H1 (cell line): ENCODE measurements at places on chromosomes 4 and X.
A peak's percentile ranks its signal among the peaks of the same experiment; 100 is the strongest.

GRCh38 chrX:111504941-111505340 is 6.5 kb upstream of the SERTM2 start:
- no peak overlapping the region for H3K27ac ChIP-seq
- no peaks in the 10 kb centered on the region for H3K36me3 ChIP-seq
- H3K4me3 ChIP-seq: no peak overlapping the region
- no peaks in the 10 kb centered on the region for H3K27me3 ChIP-seq

DNA sequence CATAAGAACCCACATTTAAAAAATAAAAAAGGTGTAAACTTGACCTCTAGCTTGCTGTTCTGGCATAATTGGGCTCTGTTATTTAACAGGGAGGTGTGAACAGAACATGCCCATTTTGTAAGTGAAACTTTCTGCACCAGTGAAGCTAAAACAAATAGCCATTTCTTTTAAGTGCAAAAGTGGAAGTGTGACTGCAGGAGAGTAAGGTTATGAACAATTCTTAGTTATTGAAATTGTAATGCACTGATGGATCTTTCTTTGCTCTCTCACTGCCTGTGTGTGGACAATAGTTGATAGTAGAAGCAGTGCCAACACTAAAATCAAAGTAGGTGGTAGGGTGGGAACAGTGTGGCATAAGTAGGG is 12.6 kb downstream of the P2RY10 start:
- H3K4me3 ChIP-seq: no peak overlapping the region
- DNase-seq: no peak
- no peaks in the 10 kb centered on the region for H3K27me3 ChIP-seq
- H3K4me1 ChIP-seq: no peaks in the 10 kb centered on the region

DNA sequence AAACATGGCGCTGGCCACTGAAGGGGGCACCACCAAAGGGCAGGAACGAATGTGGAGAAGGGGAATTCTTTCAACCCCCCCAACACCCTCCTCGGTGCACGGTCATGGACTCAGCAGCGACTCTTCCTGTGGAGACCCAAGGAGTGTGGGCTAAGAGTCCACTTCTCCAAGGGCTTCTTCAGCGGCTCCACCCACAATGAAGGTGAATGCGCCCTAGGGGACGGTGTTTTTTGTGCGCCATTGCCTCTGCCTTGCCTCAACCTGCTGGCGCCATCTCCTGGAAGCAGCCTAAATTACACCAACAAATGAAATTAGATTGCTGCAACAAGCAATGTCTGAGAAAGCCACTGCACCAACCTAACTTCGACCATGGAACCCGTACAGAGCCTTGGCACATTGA is 169.2 kb upstream of the MAGEB18 start:
- no peak overlapping the region for H3K27ac ChIP-seq
- no peak overlapping the region for H3K4me3 ChIP-seq
- DNase-seq: peak; percentile 78

DNA sequence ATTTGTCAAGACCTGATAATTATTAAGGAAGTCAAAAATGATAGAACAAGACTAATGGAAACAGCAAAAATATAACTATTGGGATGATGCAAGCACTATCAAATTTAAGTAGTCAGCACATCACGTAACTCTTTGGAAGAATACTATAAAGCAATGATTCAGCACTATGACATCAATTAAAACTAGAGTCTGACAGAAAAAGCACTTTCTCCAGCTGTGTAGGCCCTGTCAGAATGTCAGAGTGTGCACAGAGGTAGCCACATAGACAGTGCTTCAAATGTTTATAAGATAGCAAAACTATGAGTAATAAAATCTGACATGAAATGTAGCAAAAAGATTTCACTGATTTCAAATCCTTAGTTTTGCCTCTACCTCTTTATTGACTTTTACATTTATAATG is 1226.6 kb upstream of the ADGRL3 start:
- H3K27me3 ChIP-seq: no peaks in the 10 kb centered on the region
- H3K27ac ChIP-seq: no peak overlapping the region
- H3K36me3 ChIP-seq: no peaks in the 10 kb centered on the region
- H3K4me3 ChIP-seq: no peak overlapping the region
- H3K4me1 ChIP-seq: no peaks in the 10 kb centered on the region

- H3K27ac ChIP-seq: no peak overlapping the region
- no peaks in the 10 kb centered on the region for H3K4me1 ChIP-seq
- H3K27me3 ChIP-seq: no peaks in the 10 kb centered on the region
- DNase-seq: no peak
- no peaks in the 10 kb centered on the region for H3K36me3 ChIP-seq
- H3K4me3 ChIP-seq: no peak overlapping the region
Observed at GRCh38 chr4:122536001-122536400, 79.5 kb upstream of the IL2 start.

- H3K4me1 ChIP-seq: peaks cover 4% of the 10 kb centered on the region
- no peak for DNase-seq
- peaks cover 62% of the 10 kb centered on the region for H3K27me3 ChIP-seq
Observed at GRCh38 chrX:68833855-68834331, 5.1 kb downstream of the EFNB1 start.

DNA sequence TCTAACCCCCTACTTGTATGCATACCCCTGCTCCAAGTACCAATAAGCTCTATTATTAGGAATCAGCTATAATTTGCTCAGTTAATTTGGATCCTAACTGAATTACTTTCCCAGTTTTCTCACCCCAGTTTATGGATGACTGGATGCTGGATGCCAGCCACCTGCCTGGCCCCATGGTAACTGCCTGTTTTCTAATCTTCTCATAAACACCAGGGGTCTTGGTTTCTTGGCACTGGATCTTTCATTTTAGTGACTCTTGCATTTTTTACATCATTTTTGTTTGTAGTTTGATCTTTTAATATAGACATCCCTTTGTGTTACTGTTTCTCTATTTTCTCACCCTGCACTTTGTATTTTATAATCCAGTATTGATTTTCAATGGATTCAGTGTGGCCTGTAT is 246.8 kb downstream of the ADGRL3 start:
- no peaks in the 10 kb centered on the region for H3K4me1 ChIP-seq
- no peak overlapping the region for H3K27ac ChIP-seq
- H3K4me3 ChIP-seq: no peak overlapping the region
- no peak for DNase-seq

DNA sequence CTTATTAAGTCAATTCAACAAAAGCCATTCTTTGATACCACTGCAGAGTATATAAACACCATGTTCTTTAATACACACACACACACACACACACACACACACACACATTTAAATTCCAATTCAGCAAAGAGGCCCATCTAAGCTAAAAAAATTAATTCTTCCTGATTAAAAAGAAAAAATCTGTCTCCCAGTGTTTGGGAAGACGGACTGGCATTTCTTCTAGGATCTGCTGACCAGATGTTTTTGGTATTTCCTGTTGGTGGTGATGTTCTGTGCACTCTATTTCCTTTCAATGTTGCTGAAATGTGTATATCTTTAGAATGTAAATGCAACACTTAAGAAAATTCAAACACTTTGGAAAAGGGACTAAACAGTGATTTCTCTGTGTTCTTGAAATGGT is 243.8 kb downstream of the THOC2 start:
- DNase-seq: no peak
- H3K4me1 ChIP-seq: no peaks in the 10 kb centered on the region
- no peaks in the 10 kb centered on the region for H3K27me3 ChIP-seq
- H3K36me3 ChIP-seq: no peaks in the 10 kb centered on the region
- no peak overlapping the region for H3K27ac ChIP-seq
- no peak overlapping the region for H3K4me3 ChIP-seq
